ENCODE measurements at places on chromosomes 16 and 17.
A peak's percentile ranks its signal among the peaks of the same experiment; 100 is the strongest.

DNA sequence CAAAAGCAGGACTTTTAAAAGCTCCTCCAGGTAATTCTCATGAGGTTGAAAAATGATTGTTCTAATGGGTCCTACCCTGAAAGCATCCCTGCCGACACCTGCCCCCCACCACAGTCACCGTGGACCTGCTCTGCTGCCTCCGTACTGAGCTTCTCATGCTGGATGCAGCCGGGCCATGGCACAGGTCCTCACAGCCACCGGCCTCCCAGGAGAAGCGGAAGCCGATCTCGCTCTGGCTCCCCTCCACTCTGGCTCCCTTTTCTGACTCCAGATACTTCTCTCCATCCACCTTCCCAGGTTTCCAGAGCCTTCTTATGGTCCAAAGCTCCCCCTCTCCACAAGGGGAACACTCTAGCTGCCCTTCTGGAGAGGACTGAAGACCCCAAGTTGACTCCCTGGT, 10.2 kb downstream of the RPRML start:
- DNase-seq = no peak

DNA sequence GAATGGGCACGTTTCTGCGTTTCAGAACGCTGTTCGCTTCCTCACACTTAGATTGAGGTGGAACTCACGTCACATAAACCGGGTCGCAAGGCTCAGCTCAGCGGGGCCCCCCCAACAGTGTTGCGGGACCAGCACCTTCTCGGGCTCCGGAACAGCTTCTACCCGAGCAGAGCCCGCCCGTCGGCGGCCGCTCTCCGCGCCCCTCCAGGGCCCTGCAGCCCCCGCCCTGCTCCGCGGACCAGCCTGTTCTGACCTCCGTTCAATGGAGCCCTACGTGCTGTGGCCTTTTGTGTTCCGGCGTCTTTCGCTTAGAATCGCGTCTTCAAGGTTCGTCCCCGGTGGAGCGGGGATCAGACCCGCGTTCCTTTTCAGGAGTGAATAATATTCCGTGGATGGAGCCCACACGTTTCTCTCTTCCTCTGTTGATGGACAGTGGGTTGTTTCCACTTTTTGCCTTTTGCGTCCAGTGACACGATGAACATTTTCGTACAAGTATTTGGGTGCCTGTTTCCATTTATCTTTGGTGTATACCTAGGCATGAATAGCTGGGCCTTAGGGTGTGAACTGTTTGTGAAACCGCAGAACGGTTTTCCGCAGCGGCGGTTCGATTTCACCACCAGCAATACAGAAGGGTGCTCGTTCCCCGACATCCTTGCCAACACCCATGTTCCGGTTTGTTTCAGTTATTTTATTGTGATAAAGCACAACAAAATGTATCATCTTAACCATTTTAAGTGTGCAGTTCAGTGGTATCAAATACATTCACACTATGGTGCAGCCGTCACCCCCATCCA, 2.3 kb upstream of the SLC22A31 start:
- DNase-seq = no peak

DNA sequence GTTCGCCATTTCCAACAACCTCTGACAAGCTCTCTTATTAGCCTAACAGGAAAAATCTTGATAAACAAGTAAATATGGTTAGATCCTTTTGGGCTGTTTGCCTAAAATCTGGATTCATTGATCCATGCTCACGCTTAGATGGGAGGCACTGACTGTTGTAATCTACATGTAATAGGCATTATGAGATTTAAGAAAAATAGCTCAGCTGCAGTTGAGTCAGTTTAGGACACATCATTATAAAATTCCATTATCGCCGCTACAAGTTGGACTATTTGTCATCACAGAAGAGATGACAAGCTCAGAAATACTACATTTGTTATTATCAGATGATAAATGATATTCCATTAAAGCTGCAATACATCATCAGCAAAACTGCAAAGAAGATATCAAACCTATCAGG, 524.0 kb downstream of the TOX3 start:
- no peak for DNase-seq

- no peak for DNase-seq
Measured at GRCh38 chr16:12796498-12796897, 7.2 kb downstream of the CPPED1 start.

DNA sequence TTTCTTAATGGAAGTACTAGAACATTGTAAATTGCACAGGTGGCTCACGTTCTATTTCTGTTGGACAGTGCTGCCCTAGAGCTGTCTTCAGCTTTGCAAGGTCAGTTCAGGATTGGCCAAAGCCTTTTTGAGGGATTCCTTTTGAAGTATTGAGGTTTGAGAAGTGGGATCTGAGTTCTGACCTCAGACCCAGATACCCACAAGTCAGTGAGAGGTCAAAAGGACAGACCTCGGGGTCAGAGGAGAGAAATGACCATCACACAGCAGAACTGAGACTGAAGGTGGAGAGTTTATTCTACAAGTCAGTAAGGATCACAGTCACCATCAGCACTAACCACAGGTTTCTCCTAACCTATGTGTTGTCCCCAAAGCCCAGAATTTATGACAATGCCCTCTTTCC, 1.7 kb downstream of the ACSM5 start:
- no peak for DNase-seq

- DNase-seq = no peak
Measured at GRCh38 chr17:329784-330420, 22.7 kb downstream of the RPH3AL start.

DNA sequence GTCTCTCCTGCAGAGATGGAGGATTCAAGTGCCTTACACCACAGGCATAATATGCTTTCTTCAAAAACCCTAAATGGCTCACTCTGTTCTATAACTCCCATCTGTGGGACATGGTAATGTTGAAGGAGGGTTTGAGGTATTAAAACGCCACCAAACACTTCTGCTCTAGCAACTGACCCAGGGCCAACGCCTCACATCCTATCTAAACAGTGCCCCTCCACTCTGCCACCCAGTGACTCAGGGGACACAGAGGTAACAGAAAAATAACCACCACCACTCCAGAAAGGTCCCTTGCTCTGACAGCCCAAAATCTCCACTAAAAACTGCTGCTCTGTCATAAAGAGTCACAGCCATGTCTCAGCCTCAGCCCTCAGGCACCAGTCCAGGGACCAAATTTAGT, 17.7 kb downstream of the NPRL3 start:
- DNase-seq = no peak

DNA sequence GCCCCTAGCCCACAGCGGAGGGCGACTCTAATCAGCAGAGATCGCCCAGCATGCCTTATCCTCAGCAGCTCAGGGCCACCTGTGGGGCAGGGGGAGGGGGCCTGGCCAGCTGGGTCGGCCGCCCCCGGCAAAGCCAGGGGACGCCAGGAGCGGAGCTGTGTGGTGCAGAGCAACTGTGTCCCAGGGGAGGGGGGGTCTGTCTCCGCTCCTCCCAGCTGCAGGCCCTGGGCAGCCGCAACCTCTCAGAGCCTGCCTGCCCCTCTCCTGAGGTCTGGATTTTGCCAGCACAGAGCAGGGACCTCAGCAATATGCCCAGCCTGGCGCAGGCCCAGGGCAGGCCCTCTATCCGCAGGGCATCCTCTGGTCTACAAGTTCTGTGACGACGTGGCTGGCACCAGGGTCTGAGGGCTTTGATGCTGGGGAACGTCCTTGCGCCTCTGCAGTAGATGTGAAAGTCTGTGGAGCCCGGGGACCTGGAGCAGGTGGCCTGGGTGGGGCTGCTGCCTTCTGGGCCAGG, 36.5 kb upstream of the SLC38A10 start:
- no peak for DNase-seq

DNA sequence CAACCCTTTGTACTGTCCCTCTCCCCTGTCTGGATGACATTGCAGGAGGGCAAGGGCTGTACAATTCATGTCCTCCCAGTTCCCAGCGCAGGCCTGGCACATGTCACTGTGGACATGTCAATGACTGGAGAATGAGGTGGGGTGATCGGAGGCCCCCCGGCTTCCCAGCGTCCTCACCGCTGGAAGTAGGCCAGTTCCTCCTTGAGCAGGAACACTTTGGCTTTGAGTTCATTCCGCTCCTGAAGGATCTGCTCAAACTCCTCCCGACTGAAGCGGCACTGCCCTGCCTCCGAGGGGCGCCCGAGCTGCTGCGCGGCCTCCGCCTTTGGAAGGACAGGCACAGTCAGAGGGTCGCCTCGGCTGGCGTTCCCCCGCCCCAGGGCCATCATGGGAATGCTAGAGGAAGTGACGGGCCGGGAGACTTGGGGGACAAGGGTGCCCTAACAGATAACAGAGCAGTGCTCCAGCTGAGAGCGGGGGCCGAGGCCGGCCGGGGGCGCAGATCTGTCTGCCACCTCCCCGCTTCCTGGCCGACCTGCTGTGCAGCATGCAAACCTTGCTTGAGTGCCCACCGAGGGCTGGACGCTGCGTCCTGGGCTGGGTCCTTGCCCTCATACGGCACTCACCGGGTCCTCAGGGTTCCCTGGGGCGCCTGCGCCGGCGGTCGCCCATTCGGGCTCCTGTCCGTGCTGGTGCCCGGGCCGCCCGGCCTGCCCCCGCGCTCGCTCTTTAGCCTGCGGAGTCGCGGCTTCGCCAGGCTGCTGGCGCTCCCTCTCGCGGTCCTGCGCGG, 1.3 kb downstream of the RILP start:
- peak; percentile 43 for DNase-seq

DNA sequence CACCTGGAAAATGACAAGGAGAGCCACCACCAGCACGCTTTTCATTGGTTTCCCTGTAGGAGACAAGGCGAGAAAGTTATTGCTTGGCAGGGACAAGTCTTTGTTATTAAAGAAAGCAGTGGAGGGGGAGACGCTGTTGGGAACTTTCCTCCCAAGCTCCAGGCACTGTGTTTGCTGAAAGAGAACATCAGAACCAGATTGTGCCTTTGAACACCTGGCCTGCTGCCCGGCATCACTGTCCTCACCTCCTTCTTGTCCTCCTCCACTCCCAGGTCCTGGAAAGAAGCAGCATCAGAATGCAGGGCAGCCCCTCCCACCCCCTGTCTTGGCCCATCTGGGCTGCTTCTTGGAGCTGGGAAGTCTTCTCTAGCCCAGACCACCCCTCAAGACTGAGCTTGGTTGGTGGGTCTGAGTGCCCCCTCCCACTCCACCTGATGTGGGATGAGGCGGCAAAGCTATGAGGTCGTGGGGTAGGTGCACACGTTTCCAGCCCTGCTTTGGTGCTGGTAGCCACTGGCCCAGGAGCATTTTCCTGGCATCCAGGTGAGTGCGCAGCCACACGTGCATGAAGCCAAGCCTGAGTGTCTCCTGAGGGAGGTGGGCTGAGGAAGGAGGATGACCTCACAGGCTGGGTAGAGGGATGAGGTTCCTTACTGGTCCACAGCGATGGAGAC, 6.2 kb downstream of the CCR7 start:
- no peak for DNase-seq

- no peak for DNase-seq
Measured at GRCh38 chr17:78224231-78225087, 7.0 kb upstream of the TMEM235 start.

DNA sequence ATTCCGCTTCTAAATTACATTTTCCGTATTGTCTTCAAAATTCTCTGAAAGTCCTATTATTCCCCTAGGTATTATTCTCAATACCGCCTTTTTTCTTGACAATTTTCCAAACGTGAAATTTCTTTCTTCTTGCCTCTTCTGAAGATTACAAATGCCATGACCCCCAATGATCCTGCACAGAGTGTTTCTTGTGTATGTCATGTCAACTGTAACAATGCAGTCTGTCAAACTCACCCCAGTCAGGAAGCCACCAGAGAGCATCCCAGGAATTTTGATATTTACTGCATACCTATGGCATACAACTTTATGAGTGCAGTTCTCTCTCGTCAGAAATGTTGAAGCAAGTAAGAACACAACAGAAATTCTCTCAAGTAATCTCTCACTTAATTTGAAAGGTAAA, 847.3 kb upstream of the CDH8 start:
- DNase-seq = no peak

- no peak for DNase-seq
Measured at GRCh38 chr16:10564591-10564990, 15.8 kb downstream of the EMP2 start.

Data from HEK293T (cell line).